ENCODE measurements at places on chromosomes 16 and 17.

DNA sequence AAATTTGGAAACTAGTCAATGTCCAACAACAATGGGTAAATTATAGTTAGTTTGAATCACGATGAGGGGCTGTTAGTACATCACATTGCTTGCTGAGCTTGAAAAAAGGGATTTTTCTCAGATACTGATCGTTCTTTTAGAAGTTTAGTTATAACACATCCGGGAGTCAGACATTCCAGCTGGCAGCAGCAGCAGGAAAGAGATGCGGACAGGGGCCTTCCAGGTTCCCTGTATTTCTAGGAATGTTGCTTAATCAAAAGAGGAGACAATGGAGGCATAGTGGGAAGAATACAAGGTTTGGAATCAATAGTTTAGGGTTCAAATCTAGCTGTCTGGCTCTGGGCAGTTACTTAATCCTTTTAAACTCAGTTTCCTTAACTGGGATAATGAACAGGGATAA, 27.8 kb downstream of the CDK5R1 start:
- no peak for DNase-seq

GRCh38 chr16:88467541-88467944, 14.5 kb downstream of the ZFPM1 start:
- DNase-seq = no peak

GRCh38 chr17:31674305-31674704, 184.7 kb downstream of the COPRS start:
- no peak for DNase-seq

GRCh38 chr16:3192476-3193019, 4.5 kb downstream of the OR1F1 start:
- DNase-seq = no peak

GRCh38 chr16:11307639-11308492, 26.7 kb upstream of the PRM1 start:
- no peak for DNase-seq

- no peak for DNase-seq
Observed at GRCh38 chr16:53202398-53202797, 147.6 kb downstream of the CHD9 start.

DNA sequence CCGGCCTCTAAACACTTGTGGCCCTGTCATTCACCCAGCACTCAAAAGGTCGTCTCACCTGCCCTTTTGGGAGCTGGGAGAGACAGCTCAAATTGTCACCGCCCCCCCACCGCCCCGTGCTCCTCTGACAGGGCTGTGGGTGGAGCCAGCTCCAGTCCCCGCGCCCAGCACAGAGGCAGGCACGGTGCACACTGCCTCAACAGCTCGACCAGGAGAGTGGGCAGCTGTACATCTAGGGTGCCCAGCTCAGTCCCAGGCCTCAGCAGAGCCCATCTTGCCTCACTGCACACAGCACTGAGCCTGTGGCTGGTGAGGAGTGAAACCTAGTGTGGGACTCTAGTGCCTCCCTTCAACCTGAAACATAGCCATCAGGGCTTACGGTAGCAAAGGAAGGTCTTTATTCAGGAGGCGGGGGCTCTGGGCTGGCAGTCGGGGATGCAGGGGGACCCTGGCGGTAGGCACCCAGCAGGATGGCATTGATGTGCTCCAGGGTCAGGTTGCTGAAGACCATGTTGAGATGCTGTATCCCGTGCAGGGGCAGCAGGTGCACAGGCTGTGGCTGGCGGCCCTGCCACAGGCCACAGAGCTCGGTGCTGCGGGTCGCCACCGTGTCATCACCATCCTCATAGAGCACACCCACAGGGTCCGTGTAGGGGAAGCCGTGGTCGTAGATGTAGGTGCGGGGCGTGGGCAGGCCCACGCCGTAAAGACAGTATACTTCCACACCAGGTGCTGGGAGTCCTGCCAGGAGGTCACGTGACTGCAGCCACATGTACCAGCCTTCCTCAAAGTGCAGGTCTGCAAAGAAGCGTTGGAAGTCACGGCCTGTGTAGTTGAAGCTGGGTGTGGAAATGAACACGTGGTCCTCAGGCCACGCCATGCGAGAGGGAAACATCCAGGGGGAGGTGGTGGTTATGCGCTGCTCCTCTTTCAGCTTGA, 3.1 kb upstream of the PSMB10 start:
- DNase-seq = no peak

GRCh38 chr17:42526031-42526444, 10.0 kb upstream of the NAGLU start:
- no peak for DNase-seq

DNA sequence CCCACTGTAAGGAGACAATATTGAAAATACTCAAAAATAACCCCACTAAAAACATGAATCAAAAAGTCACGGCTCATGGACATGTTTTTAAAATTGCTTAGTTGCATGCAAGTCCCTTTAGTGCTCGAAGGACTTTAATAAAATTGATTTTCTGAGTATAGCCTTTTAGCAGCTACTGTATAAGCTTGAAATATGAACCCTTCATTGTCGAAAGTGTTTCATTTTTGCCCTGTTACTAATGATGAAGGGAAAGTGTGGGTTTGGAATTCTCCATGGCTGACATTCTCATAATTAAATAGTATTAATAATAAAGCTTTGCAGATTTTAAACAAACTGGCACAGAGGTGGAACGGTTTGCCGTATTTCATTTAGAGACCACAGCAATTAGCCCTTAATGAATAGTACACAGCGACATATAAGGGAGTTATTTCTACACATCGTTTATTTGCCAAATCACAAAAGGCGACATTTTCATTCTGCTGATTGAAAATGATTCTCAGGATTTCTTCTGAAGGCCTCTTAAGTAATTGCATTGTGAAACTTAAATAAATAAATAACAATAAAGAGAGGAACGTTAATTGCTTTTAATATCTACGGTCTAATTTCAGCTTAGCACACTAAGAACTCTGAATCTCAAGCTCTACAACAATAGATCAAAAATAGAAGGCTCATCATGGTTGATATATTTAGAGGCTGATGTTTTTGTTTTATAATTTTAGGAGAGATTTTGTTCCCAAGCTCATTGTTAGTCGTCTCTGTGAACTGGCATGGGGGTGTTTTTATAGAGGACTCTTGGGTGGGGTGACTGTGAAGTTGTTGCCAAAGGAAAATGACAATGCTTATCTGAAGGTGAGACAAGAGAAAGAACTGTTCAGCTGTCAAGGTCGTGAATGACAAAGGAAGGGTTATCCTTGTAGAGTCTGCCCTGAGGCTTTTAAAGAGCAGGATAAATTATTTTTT, 60.6 kb downstream of the IRX6 start:
- no peak for DNase-seq

DNA sequence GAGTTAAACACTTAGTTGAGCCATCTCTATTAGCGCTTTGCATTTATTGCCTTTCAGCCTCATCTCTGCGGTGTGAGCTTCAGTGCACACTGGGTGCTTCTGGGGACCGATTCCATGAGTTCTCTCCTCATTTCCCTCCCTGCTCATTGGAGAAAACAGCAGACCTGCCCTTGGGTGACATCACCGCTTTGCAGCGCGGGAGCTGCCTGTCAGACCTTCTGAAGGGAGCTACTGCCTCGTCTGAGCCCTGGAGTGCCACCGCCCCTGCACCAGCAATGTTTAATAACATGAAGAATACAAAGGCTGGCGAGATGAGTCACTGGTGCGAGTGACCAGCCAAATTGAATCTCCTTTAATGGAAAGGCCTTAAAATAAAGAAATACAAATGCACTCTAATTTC, 30.2 kb upstream of the CPPED1 start:
- DNase-seq = no peak

DNA sequence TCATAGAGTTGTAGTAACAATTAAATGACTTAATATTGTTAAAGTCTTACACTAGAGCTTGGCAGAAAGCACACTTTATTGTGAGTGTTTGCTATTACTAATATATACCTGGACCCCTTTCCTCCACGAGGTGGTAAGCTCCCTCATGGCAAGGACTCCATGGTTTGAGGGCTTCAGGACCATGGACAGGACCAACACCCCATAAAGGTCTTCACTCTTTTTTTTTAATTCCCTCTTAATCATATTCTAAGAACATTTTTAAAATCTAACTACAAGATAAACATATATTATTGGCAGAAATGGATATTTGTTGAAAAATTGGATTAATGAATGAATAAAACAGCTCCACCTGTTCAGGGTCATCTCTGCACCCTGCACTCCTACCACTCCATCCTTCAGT, 154.5 kb downstream of the CBLN1 start:
- no peak for DNase-seq

DNA sequence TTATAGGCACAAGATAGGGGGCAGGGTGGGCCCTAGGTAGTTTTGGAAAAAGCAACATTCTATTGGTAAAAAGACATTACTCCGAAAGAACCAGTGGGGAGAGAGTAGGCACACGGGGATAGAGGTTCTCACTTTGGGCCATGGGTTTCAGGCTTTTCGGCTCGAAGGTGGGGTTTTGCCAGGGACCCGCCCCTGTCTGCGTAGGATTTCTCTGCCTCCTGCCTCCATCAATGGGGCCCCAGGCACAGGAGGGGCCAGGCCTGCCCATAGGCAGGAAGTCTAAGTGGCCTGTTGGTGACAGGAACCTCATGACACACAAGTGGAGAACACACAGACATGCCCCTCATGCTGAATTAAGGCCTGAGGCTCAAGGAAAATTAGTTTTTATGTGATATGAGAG, 57.5 kb downstream of the RNF213 start:
- no peak for DNase-seq

DNA sequence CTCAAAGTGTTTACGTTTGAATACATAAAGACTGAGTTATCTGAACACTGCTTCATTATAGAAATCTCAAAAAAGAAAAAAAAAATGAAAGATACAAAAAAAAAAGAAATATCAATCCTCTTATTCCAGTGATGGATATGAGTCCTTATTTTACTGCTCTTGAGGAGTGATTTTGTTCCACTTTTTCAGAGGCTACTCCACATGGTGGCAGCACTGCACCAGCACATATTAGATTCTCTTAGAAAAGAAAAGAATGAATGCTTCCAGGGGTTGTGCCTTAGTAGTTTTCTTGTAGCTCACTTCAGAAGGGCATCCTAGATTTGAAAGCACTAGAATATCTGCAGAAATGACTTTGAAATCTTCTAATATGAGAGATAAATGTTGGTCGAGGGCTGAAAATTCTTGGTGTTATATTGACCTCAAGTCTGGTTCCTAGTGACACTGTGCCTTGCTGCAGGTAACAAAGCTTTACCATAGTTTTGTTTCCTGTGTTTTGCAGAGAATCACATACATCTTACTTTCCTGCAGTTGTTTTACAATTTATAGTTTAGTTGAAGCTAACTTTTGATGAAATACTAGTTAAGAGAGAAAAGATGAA, 25.9 kb downstream of the AP2B1 start:
- DNase-seq = no peak

DNA sequence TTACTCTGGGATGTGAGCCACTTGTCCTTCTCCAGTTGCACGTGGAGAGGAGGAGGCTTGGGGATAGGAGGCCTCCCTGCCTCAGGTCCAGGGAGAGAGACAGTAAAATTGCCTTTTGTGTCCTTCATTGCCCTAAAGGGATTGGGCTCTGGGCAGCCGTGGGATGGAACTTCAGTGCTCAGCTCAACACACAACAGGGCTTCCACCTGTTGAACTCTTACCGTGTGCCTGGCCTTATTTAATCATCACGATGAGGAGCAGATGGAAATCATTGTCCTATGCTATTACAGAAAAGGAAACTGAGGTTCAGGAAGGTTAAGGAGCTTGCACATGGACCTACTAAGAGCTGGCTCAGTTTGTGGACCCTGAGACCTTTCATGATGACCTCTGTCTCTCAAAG, 92.4 kb upstream of the CDC42EP4 start:
- no peak for DNase-seq

- no peak for DNase-seq
Observed at GRCh38 chr17:3622977-3623594, 13.0 kb downstream of the SHPK start.

GRCh38 chr17:5396612-5397011, 22.9 kb downstream of the NUP88 start:
- no peak for DNase-seq

GRCh38 chr17:40870136-40870535, 3.1 kb upstream of the KRT12 start:
- DNase-seq = no peak

DNA sequence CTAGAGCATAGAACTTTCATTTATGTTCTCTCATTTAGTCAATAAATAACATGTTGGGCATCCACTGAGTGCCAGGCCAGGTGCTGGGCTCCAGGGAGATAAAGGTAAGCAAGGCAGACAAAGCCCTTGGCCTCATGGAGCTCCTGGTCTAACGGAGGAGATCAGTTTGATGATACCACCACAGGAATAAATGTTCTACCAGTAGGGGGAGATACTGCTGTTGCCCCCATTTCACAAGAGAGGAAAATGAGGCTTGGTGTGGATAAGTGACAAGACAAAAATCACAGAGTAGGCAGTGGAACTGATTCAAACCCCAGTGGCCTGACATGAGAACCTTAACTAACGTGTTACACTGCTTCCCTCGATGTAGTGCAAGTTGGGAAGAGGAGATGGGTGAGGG, 80.4 kb upstream of the ERCC4 start:
- DNase-seq = no peak

GRCh38 chr16:55257966-55258613, 65.9 kb upstream of the IRX6 start:
- DNase-seq = no peak

DNA sequence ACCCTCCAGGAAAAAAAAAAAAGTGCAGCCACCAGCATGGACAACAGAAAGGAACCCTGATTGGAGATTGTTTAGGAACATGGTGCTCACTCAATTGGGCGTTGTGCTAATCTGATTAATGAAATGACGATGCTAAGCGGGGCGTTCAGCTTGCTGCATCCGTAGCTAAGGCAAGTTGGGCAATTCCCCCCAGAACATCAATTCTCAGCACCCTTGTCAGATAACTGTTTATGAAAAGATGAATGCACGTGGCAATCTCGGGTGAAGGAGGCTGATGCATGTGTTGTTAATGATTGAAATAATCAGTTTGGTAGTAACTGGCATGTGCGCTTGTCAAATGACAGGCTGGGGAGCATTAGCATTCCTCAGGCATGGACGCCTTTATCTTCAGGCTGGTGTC, 57.0 kb downstream of the HS3ST3A1 start:
- no peak for DNase-seq

DNA sequence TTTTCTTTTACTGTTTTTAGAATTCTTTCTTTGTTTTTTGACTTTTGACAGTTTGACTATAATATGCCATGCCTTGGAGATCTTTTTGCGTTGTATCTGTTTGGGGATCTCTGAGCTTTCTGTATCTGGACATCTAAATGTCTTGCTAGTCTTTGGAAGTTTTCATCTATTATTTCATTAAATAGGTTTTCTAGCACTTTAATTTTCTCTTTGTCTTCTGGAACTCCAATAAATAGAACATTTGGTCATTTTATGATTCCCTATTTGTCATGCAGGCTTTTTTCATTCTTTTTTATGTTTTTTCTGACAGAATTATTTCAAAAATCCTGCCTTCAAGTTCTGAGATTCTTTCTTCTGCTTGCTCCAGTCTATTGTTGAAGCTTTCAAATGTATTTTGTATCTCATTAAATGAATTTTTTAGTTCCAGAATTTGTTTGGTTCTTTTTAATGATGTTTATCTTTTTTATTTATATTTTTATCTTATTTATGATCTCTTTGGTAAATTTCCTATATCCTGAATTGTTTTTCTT, 201.4 kb downstream of the CHD9NB start:
- no peak for DNase-seq

GRCh38 chr17:58046239-58047094, 36.8 kb upstream of the DYNLL2 start:
- no peak for DNase-seq
